ENCODE measurements at places on chromosomes 2 and 18.

GRCh38 chr18:79841936-79842335 lies 44.2 kb downstream of the KCNG2 start:
- no peak for DNase-seq

- DNase-seq, result peak; percentile 3
Measured at GRCh38 chr2:57376985-57377384, 669.6 kb upstream of the VRK2 start.

- DNase-seq, result no peak
Measured at GRCh38 chr2:19873014-19873413, 28.8 kb downstream of the TTC32 start.

DNA sequence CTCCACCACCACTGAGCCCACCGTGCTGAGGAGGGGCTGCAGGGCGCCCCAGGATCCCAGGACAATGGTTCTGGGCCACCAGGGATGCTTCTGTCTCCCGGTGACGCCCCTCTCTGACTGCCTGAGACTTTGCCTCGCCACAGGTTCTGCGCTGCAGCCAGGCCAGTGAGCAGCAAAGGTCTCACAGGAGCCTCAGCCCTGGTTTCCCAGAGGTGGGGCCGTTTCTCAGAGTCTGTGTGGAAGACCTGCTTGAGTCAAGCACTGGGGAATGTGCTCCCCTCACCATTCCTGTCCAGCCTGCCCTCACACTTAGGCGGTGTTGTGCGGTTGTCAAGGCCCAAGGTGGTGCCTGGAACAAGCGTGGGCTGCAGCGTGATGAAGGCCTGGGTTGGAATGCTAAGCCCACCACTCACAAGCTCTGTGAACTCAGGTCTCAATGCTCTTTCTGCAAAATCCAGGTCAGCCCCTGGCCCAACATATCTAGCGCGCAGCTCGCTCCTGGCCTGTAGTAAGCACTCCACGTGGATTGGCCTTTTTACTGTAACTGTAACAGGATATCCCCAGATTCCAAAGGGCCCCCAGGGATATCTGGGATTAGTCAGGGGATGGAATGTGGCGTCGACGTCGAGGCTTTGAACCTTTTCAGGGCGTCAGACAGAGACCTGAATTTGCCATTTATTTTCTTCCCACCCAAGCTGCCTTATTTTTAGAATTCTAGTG lies 47.6 kb downstream of the PLB1 start:
- no peak for DNase-seq

- no peak for DNase-seq
Measured at GRCh38 chr18:29436459-29436858, 1259.5 kb upstream of the CDH2 start.

Data from CD14-positive monocyte (primary cell).